ENCODE measurements at places on chromosomes 16 and 17. TPM values are rescaled to one million over a fixed set of nuclear protein-coding genes. Genes with fewer than 3 reads are reported as not detected.
A peak's percentile ranks its signal among the peaks of the same experiment; 100 is the strongest.

- DNase-seq, result no peak
Measured at GRCh38 chr16:3890091-3890490, 9.6 kb upstream of the CREBBP start.

- no peak for DNase-seq
Measured at GRCh38 chr16:86089991-86090390, 191.0 kb downstream of the IRF8 start.

DNA sequence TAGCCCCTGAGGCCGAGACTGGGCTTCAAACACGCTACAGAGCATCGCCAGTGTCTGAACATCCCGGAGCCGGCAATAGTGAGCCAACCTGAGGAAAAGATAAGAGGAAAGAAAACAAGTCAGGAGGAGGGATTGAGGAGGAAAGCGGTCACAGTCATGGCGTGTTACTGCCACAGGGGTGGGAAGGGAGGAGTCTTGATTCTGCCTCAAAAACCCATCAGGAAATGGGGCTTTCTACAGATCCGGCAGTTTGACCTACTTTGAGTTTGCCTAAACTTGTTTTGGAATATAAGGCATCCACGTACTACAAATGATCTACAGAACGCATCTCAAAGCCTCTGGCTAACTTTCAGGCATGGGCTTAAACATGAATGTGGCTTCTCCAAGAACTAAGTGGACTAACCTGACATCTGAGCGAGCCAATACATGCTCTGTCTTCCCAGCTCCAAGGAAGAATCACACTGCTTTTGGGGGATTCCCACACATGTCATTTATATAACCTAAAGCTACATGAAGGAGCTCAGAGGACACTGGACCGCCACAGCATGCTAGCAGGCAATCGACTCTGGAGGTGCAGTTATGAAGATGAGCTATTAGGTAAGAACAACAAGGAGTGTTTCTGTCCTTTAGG is 96.6 kb downstream of the WDR59 start:
- DNase-seq, result no peak

The PSME3IP1 gene
- 108 TPM for total RNA-seq

- no peak for DNase-seq
Measured at GRCh38 chr17:58338841-58339754, 10.5 kb upstream of the TSPOAP1 start.

DNA sequence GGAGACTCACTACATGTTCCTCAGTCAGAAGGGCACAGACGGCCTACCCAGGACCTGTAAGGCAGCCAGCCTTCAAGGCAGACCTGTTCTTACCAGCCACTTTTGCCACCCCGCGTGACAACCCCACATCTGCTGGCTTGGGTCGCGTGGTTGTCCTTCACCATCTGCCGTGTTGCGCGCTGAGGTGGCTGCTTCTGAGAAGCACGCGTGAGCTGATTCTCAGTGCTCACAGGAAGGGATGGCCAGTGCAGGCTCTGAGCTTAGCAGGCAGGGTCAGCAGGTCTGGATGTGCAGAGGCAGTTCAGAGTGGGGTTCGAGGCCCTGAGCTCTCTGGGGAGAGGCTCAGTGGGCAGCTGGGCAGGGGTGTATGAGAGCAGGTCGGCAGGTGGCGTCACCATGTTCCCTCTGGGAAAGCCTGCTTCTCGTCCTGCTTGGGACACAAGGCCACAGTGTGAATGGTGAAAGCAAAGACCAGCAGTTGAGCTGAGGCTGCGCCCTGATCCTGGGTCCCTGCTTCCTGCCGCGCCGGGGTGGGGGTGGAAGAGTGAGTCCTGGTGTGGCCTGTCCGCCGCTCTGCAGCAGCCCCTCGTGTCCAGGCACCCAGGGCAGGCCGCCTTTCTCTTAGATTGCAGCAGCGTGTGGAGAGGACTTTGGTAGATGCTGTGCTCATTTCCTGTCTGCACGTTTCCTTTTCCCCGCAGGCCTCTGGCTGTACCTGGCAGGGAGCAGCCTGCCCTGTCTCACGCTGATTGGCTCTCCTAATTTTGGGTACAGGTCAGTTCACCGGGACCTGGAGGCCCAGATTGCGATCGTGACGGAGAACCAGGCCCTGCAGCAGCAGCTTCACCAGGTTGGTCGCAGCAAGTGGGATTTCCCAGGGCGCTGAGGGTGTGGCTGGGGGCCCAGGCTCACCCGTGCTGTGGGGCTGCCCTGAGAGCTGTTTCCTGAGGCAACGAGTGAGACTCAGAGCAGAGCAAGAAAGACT is 36.0 kb downstream of the PGS1 start:
- no peak for DNase-seq

GRCh38 chr16:10080051-10080772 is 102.0 kb downstream of the GRIN2A start:
- DNase-seq, result no peak

- DNase-seq, result no peak
Measured at GRCh38 chr17:33245183-33245582, 47.9 kb downstream of the ASIC2 start.

- DNase-seq, result no peak
Measured at GRCh38 chr17:6796887-6797490, 21.0 kb downstream of the FBXO39 start.

- DNase-seq, result no peak
Measured at GRCh38 chr17:4858068-4858881, 25.1 kb downstream of the MINK1 start.

The UNKL gene
- total RNA-seq, result 26.2 TPM

GRCh38 chr17:48613862-48614694 is 1.0 kb downstream of the HOXB8 start:
- no peak for DNase-seq

The PPP1R27 gene
- total RNA-seq, result not detected

DNA sequence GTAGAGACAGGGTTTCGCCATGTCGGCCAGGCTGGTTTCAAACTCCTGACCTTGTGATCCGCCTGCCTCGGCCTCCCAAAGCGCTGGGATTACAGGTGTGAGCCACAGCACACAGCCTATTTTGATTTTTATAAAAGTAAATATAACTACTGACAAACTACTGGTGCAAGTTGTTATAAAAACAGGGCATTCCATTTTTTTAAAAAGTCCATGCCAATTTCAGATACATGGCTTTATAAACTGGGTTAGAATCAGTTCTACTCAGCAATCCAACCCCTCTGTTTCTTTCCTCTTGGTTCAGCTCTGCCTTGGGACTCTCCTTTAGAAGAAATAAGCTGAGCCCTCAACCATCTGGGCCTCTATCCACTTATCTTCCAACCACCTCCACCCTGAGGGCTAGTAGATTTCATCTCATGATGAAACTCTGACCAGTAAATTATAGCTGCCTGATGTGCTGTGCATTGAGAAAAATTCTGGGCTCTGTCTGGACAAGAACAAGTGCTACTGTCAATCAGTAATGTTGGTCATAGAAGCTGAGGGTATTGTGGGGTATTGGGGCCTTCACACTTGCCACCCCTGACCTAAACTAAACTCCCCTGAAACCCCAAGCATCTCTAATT is 10.2 kb downstream of the RANBP10 start:
- no peak for DNase-seq

The CLEC18A gene
- total RNA-seq, result 3.1 TPM

DNA sequence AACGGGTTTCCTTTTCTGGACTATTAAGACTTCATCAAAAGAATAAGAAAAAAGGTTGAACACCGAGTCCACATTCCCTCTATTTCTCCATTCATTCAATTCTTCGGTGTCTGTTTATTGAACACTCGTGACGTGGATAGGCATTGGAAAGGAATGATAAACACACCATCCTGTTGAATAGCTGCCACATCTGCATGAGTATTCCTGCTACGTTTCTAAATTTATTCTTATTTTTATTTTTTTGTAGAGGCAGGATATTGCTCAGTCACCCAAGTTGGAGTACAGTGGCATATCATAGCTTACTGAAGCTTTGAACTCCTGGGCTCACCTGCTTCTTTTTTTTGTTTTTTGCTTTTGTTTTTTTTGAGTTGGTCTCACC is 80.8 kb upstream of the CIBAR2 start:
- no peak for DNase-seq

The MVP gene
- total RNA-seq, result 1.6 TPM

The CBLN1 gene
- total RNA-seq, result 1.0 TPM

DNA sequence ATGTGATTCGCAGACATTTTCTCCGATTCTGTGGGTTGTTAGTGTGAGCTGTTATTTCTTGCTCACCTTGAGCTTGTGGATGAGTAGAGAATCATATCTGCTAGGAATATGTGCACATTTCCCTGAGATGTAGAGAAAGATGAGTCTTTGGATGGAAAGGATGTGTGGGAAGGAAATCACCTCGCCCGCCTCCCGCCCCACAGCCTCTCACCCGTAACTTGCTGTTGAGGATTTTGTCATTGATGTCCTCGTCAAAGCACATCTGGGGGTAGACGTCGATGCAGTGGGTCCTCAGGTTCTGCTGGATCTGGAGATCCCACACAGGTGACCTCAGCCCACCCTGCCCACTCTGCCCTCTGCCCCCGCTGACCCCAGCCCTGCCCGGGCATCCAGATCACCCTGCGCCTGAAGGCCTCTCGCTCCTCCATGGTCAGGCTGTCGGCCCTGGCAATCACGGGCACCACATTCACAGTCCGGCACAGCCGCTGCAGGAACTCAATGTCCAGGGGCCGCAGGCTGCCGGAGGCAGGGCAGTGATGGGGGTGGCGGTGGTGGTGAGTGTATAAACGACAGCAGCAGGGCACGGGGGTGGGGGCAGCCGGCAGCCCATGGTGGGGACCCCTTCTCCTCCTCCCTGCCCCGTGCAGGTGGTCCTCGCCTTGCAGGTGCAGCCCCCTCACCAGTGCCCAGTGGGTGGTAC is 4.7 kb downstream of the SEPTIN12 start:
- no peak for DNase-seq

- no peak for DNase-seq
Measured at GRCh38 chr16:73610160-73610559, 562.2 kb upstream of the ZFHX3 start.

GRCh38 chr17:1843947-1844346 is 14.1 kb downstream of the RPA1 start:
- no peak for DNase-seq

The SCIMP gene
- not detected for total RNA-seq

GRCh38 chr16:83206426-83206825 is 579.7 kb downstream of the CDH13 start:
- DNase-seq, result no peak

The OTOP3 gene
- not detected for total RNA-seq

DNA sequence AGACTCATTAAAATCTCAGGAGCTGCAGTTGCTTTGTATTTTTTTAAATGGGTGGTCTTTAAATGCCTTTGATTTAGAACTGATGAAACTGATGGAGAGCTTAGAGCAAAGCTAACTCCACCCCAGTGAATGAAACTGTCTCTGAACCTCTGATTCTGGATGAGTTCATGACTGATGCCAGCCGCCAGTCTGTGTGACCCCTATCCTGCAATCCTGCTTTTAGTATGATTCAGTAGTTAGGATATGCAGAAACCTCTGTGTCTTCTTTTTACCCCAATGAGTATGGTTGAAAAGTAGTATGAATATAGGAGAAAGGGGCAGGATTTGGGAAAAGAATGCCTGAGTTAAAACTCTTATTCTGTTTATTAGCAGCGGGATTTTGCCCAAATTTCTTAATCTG is 12.3 kb upstream of the SALL1 start:
- DNase-seq, result no peak

- no peak for DNase-seq
Measured at GRCh38 chr17:6651919-6652452, 424 bp downstream of the C17orf100 start.

DNA sequence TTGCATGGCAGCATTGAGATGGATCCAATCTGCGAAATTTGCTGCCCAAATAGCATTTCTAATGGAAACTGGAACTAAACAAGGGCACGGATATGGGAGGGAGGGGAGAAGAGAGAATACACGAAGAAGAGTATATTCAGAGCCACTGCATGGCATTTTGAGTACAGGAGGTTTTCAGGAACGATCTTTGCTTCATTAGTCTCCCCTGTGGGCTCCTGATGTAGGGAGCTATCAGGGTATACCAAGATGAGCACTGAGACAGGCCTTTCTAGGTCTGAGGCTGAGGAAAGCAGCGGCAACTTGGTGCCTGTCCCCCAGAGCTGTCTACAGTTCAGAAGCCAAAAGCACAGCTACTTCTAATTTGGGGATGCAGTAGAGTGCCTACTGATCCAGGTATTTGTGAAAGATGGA is 257.7 kb upstream of the PMFBP1 start:
- no peak for DNase-seq

DNA sequence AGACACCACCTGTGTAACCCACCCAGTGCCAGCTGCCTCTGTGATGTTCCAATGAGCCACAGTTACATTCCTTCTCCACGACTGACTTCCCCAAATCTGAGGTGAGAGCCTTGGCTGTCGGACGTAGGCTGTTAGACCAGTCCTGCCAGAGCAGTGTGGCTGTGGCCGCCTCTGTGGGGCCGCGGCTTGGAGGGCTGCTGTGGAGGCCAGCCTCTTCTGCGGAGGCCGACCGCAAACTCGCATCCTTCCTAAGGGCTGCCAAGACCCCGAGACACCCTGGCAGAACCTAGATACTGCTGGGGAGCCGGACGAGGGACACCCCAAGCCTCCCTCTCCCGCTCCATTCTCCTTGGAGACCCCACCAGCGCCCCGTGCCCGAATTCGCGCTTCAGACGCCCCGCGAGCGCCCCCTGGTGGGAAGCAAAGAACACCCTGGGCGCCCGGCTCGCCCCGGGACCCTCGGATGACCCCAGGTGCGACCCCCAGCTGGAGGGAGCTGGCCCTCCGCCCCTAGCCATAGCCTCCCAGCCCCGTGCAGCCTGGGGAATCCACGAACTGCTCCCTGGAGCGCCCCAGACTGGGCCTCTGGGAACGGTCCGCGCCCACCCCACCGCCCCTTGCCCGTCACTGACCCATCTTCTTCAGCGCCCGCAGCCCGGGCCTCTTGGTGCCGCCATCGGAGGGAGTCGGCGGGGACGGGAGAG is 547 bp downstream of the PLCD3 start:
- DNase-seq, result peak; percentile 84

The KRTAP3-1 gene
- total RNA-seq, result not detected

The CACNG4 gene
- 38.4 TPM for total RNA-seq

GRCh38 chr17:61508912-61509311 is 56.7 kb downstream of the TBX4 start:
- no peak for DNase-seq

The TRAPPC1 gene
- 129 TPM for total RNA-seq

- no peak for DNase-seq
Measured at GRCh38 chr17:44767493-44767892, 8.7 kb downstream of the ADAM11 start.

- no peak for DNase-seq
Measured at GRCh38 chr16:15639061-15639568, 3.8 kb downstream of the MARF1 start.

The TSPAN10 gene
- total RNA-seq, result 1.6 TPM

The FAM83G gene
- 1.3 TPM for total RNA-seq

GRCh38 chr17:20706751-20707373 is 127.3 kb downstream of the CDRT15L2 start:
- DNase-seq, result no peak

- DNase-seq, result no peak
Measured at GRCh38 chr17:17356931-17357270, 53.7 kb downstream of the NT5M start.

All from neural crest cell (in vitro differentiated cells).